ENCODE measurements at places on chromosomes 11 and 22.
A peak's percentile ranks its signal among the peaks of the same experiment; 100 is the strongest.

- DNase-seq: no peak
These were observed 453 bp upstream of the MAFF start for GRCh38 chr22:38201371-38201710.

- DNase-seq: peak; percentile 44
These were observed 47.0 kb upstream of the SUSD2 start for GRCh38 chr22:24134090-24134846.

DNA sequence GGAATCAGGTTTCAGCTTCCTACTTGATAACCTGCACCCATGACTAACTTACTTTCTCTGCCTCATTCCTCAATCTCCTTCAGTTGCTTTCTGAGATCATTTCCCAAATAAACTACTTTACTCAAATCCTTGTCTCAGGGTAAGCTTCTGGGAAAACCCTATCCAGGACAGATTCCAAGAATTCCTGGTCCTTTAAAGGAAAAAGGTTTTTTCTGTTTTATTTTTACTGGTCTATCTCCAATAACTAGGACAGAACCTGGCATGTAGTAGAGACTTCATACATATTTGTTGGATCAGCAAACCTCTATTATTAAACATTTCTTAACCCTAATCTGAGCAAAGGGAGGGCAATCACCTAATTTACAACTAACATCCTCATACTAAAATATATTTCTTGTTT lies 910.5 kb upstream of the CHORDC1 start:
- DNase-seq: no peak

DNA sequence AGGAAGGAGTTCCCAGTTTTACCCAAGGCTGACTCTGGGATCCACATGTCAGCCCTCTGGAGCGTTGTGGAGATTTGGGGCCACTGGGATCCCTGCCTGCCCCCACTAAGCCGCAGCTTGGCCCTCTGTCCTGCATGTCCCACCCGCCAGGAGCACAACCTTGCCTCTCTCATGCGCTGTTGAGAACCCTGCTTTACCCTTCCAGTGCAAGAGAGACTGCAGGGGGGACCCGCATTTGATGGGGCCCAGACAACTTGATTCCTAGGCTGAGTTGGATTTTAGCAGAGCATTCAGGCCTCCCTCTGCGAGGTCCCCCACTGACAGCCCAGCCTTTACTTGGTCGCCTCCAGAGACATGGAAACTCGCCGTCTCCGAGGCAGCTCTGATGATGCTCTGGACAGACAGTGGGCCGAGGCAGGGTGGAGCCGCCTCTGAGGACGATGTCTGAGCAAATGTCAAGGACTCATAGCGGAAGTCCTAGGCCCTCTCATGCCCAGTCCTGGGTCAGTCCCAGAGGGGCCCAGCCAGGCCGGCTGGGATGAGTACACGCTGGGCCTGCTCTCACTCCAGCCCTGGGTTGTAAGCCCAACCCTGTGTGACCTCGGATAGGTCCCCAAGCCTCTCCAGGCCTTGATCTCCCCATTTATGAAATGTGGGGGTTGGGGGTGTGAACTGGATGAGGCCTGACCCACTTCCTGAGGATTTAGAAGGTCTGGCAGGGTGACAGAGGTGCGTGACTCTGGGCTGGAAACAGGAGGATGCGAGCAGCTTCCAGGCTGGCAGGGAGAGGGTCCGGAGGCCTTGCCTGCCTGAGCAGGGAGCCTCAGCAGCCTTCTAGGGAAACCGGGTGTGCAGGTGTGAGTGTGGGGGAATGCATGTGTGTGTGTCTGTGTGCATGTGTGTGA lies 630 bp downstream of the CD5 start:
- DNase-seq: no peak

GRCh38 chr11:83545494-83546260 lies 259.5 kb upstream of the CCDC90B start:
- DNase-seq: no peak

DNA sequence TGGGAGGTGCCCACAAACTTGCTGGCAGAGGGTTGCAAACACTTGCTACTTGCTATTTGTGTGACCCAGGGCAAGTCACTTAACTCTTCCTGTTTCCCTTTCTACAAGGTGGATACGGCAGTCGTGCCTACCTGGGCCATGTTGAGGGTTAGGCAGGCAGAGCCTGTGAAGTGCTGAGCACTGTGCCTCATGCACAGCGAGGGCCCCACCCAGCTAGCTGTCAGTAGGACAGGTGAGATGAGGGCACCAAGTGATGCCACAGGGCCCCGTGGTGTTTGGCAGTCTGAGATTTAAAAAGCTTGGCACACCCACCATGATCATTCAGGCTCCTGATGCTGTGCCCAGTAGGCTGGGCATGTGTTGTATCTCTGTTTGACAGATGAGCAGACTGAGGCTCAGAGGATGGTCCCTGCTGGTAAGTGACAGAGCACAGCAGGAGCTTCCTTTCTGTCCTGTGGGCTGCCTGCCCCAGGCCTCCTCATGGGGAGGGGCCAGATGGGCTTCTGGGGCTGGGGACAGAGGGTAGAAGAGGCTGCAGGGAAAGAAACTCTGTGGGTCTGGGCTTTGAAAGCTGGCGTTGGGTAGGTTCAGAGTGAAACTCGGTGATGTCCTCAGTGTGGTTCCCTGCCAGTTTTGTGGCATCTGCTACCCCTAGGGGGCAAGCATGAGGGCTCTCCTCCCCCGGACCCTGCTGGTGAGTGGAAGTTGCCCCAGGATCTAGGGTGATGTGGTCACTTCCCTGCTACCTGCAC lies 59.3 kb downstream of the TSPAN18 start:
- DNase-seq: no peak

DNA sequence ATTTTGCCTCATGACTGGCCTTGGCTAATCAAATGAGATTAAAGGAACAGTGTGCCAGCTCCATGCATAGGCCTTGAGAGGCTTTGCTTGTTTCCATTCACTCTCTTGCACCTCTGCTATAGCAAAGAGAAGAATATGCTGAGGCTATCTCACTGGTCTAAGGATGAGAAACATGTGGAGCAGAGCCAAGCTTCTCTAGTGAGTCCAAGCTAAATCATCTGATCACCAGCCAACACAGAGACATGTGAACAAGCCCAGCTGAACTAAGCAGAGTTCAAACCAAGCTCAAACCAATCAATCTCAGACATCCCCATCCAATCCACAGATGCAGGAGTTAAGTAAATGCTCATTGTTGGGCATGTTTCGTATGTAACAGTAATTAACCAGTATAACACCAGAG lies 69.4 kb upstream of the API5 start:
- DNase-seq: no peak

GRCh38 chr11:10878408-10879214 lies 20.8 kb upstream of the ZBED5 start:
- DNase-seq: peak; percentile 86

DNA sequence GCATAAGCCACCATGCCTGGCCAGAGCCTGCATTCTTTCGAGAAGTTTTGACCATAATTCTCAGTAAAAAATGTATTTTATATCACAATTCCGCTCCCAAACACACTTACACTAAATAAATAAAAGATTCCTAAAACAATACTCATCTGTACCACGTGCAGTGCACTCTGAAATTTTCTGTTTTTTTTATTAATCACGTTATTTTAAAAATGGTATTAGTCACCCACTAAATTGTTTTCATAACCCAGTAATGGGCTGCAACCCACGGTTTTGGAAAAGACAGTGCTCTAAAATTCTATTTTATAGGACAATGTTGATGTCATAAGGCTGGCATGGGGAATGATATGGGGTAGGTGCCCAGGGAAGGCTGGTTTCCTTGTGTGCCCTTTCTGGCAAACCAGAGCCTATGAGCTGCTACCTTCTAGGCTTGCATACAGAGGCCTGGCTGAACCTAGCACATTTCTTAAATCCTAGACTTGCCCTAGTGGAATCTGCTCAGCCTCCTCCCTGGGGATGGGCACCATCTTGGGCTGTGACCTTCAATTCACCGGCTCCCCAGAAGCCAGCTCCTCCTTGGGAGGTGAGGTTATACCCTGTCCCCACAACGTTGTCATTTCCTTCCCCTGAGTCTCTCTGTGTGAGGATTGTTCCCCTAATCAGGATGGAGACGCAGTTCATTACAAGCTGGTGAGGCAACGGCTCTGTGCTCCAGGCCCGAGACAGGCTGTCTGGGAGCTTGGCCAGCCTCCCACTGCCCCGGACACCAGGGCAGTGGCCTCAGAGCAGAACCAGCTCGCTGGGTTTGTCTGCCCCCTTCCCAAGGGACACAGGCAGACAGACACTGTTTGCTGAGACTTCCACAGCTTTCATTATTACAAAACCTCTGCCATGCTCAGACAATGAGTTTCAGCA lies 116.5 kb upstream of the NAV2 start:
- DNase-seq: no peak

DNA sequence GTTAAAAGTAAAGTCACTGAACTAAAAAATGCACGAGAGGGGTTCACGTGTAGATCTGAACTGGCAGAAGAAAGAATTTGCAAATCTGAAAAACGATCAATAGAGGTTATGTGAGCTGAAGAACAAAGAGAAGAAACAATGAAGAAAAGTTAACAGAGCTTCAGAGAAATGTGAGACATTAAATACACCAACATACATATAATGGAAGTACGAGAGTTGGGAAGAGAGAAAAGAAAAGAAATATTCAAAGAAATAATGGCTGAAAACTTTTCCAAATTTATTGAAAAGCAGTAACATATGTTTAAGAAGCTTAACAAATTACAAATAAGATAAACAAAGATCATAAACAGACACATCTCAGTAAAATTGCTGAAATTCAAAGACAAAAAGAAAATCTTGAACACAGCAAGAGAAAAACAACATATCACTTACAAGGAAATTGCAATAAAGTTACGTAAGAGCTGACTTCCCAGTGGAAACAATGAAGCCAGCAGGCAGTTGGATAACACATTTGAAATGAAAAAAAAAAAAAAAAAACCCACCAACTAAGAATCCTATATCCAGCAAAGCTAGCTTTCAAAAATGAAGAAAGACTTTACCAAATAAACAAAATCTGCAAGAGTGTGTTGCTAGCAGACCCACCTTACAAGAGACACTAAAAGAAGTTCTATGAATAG lies 56.8 kb downstream of the EMSY start:
- peak; percentile 5 for DNase-seq

DNA sequence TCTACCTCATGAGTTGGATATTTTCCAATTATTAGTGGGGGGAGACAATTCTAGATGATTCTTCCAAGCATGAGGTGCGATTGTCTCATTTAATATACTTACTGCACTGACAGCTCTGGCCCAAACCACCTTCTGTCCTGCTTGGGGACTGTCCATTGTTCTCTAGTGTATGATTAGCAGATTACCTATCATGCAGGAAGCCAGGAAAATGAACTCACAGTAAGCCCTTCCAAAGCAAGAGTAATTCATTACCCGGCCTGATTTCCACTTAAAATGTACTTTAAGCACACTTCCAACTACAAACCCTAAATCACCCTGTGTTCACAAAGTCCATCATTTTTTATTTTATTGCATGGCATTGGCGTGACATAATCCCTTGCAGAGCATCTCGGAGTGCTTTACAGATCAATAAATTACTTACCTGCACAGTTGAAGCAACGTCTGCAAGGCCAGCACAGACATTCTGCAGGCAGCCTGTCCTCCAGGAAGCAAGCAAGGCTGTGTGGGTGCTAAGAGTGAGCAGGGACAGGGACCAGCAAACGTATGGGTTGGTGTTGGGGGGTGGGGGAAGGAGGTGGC lies 838.2 kb downstream of the NTM start:
- DNase-seq: no peak
